ENCODE measurements at places on chromosomes 5 and 9.

DNA sequence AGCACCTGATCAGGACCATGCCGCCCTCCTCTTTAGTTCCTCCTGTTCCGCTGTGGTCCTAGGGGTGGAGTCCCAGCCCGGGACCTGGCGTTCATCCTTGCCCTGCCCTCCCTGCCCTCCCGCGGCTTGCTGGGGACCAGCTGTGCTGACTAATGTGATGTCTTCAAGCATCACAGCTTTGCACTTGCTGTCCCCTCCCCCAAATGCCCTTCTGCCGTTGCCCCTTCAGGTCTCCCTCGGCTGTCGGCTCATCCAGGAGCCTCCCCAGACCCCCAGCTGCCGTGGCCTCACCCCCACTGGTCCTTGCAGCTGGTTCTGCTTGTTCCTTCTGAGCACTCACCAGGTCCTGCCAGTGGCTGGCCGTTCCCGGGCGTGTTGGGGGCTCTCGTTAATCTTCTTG, 19.9 kb downstream of the RXRA start:
- DNase-seq: no peak

- DNase-seq: no peak
Measured at GRCh38 chr5:143680672-143681259, 131.2 kb upstream of the HMHB1 start.

- peak; percentile 73 for DNase-seq
Measured at GRCh38 chr5:172798422-172799215, 27.6 kb upstream of the DUSP1 start.

- DNase-seq: no peak
Measured at GRCh38 chr5:51961154-51961562, 577.9 kb downstream of the ISL1 start.

GRCh38 chr5:123124859-123125595, 36.0 kb downstream of the PRDM6 start:
- DNase-seq: no peak

Measured in CD4-positive, alpha-beta T cell treated with Interferon alpha-2 for 1 hour (primary cell).